RWPE2 (cell line): ENCODE measurements at places on chromosomes 12 and 14.

DNA sequence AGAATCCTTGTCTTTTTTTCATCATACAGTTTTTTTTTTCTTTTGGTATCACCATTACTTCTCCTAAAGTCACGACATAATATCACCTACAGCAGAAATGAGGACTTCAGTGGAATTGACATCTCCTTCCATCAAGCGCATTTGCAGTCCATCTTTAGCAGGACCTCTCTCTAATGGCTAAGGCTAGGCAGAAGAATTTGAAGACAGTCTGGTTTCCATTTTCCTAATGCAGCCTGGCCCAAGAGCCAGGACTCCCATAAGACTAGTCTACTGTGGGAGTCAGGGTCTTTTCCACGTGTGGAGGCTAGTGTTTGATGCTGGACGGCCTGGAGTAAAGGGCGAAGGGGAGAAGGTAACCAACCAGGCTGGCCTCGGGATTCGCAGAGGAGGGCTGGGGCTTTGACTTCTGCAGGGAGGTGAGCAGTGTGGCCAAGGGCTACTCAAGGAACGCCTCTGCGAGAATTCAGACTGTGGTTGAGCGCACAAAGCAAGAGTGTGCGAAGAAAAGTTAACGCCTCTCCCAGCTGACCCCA is 769 bp upstream of the ZNF740 start:
- H3K27me3 ChIP-seq: no peaks in the 10 kb centered on the region
- no peak for DNase-seq
- H3K4me3 ChIP-seq: peak overlapping the region; percentile 50
- H3K36me3 ChIP-seq: peaks cover 34% of the 10 kb centered on the region
- H3K27ac ChIP-seq: peak overlapping the region; percentile 78

- peaks cover 5% of the 10 kb centered on the region for H3K4me1 ChIP-seq
- H3K4me3 ChIP-seq: no peak overlapping the region
- peak overlapping the region; percentile 11 for H3K27ac ChIP-seq
- H3K36me3 ChIP-seq: no peaks in the 10 kb centered on the region
- H3K27me3 ChIP-seq: no peaks in the 10 kb centered on the region
Measured at GRCh38 chr12:105676694-105677093, 346.2 kb downstream of the C12orf75 start.

DNA sequence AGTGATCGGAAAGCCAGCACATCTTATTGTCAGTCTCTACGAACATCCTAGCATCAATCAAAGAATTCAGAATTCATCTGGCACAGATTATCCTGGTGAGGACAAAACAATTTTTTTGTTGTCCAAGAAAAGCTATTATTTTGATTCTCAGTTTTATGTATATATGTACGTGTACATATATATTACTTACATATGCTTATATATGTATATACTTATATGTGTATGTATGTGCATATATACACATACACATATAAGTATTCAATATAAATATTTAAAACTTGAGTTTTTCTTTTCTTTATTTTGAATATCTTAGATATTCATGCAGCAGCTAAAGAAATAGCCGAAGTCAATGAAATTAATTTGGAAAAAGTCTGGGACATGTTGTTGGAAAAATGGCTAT is 77.9 kb downstream of the KNTC1 start:
- no peak for DNase-seq
- no peaks in the 10 kb centered on the region for H3K4me1 ChIP-seq
- H3K27ac ChIP-seq: no peak overlapping the region
- peaks cover 88% of the 10 kb centered on the region for H3K36me3 ChIP-seq

DNA sequence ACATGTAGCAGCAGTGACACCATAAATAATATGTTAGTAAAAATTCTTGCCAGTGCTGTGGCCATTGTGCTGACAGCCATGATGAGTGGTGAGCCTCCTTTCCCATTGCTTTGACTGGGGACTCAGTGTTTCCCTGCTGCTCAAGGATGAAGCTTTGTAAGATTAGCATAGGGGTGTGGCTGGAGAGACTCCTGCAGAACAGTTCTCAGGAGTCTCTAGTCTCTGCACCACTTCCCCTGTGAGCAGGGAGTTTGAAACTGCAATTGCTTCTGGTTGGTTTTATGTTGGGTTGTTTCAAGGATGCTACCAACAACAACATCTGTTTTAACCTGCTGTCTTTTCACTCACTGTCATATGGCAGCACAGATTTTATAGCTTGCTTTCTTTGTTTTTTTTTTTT is 41.4 kb downstream of the ZC3H14 start:
- H3K27me3 ChIP-seq: no peaks in the 10 kb centered on the region
- H3K4me3 ChIP-seq: no peak overlapping the region
- DNase-seq: no peak
- no peak overlapping the region for H3K27ac ChIP-seq
- H3K4me1 ChIP-seq: no peaks in the 10 kb centered on the region

DNA sequence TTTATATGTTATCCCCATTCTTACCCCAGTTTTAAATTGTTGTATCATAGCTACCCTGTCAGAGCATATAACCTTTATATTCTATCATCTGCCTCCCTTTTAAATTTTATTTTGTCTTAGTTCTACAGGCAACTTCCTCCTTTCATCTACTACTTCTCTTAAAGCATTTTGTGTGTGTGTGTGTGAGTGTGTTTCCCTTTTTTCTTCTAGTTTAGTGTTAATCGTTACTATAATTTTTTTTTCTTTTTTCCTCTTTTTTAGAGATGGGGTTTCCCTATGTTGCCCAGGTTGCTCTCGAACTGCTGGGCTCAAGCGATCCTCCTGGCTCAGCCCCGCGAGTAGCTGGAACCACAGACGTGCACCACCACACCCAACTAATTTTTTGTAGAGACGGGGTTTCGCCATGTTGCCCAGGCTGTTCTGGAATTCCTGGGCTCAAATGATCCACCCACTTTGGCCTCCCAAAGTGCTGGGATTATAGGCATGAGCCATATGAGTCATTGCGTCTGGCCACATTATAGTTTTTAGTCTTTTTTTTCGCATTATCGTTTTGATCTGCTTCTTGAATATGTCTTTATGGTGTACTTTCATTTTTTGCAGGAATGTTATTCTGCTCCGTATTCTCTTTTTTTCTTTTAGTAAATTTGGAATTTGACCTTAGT is 33.1 kb upstream of the FBXO34 start:
- no peak for DNase-seq
- H3K27me3 ChIP-seq: no peaks in the 10 kb centered on the region
- H3K4me3 ChIP-seq: no peak overlapping the region

GRCh38 chr14:22314183-22314820 is 274.7 kb downstream of the DAD1 start:
- H3K27me3 ChIP-seq: no peaks in the 10 kb centered on the region
- no peak overlapping the region for H3K4me3 ChIP-seq
- no peaks in the 10 kb centered on the region for H3K36me3 ChIP-seq
- peaks cover 7% of the 10 kb centered on the region for H3K4me1 ChIP-seq

GRCh38 chr14:105499256-105500035 is 8.4 kb downstream of the TEDC1 start:
- no peaks in the 10 kb centered on the region for H3K4me1 ChIP-seq
- no peaks in the 10 kb centered on the region for H3K27me3 ChIP-seq
- no peaks in the 10 kb centered on the region for H3K36me3 ChIP-seq
- no peak for DNase-seq

GRCh38 chr12:13587721-13588390 is 391.3 kb downstream of the EMP1 start:
- no peak for DNase-seq
- H3K27ac ChIP-seq: no peak overlapping the region
- no peaks in the 10 kb centered on the region for H3K36me3 ChIP-seq
- no peak overlapping the region for H3K4me3 ChIP-seq

GRCh38 chr12:100758083-100758482 is 36.5 kb upstream of the ANO4 start:
- no peaks in the 10 kb centered on the region for H3K27me3 ChIP-seq
- H3K4me1 ChIP-seq: peaks cover 12% of the 10 kb centered on the region
- no peak for DNase-seq
- H3K27ac ChIP-seq: no peak overlapping the region
- H3K4me3 ChIP-seq: no peak overlapping the region

GRCh38 chr14:93797071-93797470 is 8.8 kb upstream of the PRIMA1 start:
- no peaks in the 10 kb centered on the region for H3K4me1 ChIP-seq
- H3K4me3 ChIP-seq: no peak overlapping the region
- H3K27ac ChIP-seq: no peak overlapping the region
- H3K36me3 ChIP-seq: no peaks in the 10 kb centered on the region
- DNase-seq: no peak

GRCh38 chr12:85644508-85644907 is 191.7 kb downstream of the RASSF9 start:
- H3K4me3 ChIP-seq: no peak overlapping the region
- no peak for DNase-seq
- H3K36me3 ChIP-seq: no peaks in the 10 kb centered on the region
- H3K27me3 ChIP-seq: no peaks in the 10 kb centered on the region
- no peak overlapping the region for H3K27ac ChIP-seq

GRCh38 chr12:5718073-5718472 is 227.0 kb downstream of the ANO2 start:
- H3K4me1 ChIP-seq: no peaks in the 10 kb centered on the region
- H3K27ac ChIP-seq: no peak overlapping the region
- DNase-seq: no peak
- H3K4me3 ChIP-seq: no peak overlapping the region
- no peaks in the 10 kb centered on the region for H3K36me3 ChIP-seq
- H3K27me3 ChIP-seq: no peaks in the 10 kb centered on the region

GRCh38 chr12:121089813-121090430 is 42.8 kb upstream of the P2RX7 start:
- H3K4me3 ChIP-seq: no peak overlapping the region
- no peaks in the 10 kb centered on the region for H3K36me3 ChIP-seq
- H3K4me1 ChIP-seq: no peaks in the 10 kb centered on the region
- H3K27ac ChIP-seq: no peak overlapping the region
- no peak for DNase-seq
- no peaks in the 10 kb centered on the region for H3K27me3 ChIP-seq

- peaks cover under 1% of the 10 kb centered on the region for H3K4me1 ChIP-seq
- DNase-seq: no peak
- no peak overlapping the region for H3K4me3 ChIP-seq
- no peaks in the 10 kb centered on the region for H3K36me3 ChIP-seq
Measured at GRCh38 chr12:65787056-65787865, 37.0 kb upstream of the HMGA2 start.

GRCh38 chr12:592024-592505 is 71.2 kb downstream of the NINJ2 start:
- no peak overlapping the region for H3K27ac ChIP-seq
- no peak for DNase-seq
- no peak overlapping the region for H3K4me3 ChIP-seq
- no peaks in the 10 kb centered on the region for H3K4me1 ChIP-seq

- H3K36me3 ChIP-seq: peaks cover 34% of the 10 kb centered on the region
- H3K4me1 ChIP-seq: peaks cover 43% of the 10 kb centered on the region
- H3K4me3 ChIP-seq: peak overlapping the region; percentile 80
- DNase-seq: no peak
Measured at GRCh38 chr14:54440476-54440872, 700 bp downstream of the CNIH1 start.

- peaks cover 5% of the 10 kb centered on the region for H3K4me1 ChIP-seq
- no peak overlapping the region for H3K4me3 ChIP-seq
- H3K27me3 ChIP-seq: no peaks in the 10 kb centered on the region
Measured at GRCh38 chr12:46886541-46887041, 60.8 kb upstream of the SLC38A4 start.

DNA sequence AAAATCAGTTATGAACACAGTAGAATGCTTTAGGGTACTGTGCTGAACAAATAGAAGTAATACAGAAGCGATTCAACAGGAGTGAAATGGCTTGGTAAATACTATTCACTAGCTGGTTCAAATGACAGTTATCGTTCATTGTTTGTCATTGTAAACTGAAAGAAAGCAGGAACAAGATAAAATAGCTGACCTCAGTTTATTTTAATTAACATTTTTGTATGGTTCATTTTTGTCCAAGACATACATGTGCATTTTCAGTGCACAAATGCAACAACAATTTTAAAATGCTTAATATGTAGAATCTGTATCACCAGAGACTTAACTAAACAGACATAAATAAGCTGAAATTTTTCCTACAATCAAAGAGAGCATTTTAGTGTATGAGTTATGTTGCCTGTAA is 49.9 kb downstream of the ALX1 start:
- H3K27ac ChIP-seq: no peak overlapping the region
- no peaks in the 10 kb centered on the region for H3K4me1 ChIP-seq
- no peak for DNase-seq

DNA sequence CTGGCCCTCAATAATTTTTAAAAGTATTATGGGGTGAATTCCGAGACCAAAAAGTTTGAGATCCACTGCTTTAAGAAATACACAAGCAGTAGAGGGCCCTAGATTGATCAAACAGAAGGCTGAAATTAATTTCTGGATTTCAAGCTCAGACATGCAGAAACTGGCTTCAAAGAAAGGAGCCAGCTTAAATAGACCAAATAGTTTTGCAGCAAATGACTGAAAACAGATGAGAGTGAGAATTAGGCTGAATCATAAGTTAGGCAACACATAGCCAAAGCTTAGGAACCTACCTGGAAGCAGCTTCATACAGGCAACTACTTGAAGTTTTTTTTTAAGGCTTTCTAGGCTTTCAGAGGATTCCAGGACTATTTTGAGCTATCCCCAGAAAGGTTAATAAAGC is 12.4 kb downstream of the ATF7 start:
- H3K4me3 ChIP-seq: no peak overlapping the region
- DNase-seq: no peak

DNA sequence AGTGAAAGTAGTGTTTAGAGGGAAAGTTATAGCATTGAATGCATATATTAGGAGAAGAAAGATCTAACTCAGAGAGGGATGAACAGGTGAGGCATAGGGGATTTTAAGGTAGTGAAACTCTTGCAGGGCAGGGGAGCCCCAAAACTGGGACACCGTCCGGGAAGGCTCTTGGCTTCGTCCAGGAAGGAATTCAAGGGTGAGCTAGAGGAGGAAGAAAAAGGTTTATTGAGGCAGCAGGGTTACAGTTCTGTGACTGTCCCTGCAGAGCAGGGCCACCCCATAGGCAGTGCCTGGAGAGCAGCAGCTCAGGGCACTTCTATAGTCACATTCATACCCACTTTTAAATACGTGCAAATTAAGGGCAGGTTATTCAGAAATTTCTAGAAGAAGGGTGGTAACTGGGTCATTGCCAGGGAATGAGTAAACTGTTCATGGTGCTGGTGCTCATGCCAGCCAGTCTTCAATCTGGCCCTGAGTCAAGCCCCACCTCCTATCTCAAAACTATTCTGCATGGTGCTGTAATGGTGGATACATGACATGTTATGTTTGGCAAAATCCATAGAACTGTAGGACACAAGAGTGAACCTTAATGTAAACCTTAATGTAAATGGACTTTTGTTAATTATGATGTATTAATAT is 1.2 kb upstream of the OAS1 start:
- no peaks in the 10 kb centered on the region for H3K27me3 ChIP-seq
- H3K36me3 ChIP-seq: no peaks in the 10 kb centered on the region
- H3K4me1 ChIP-seq: peaks cover 27% of the 10 kb centered on the region
- peak overlapping the region; percentile 30 for H3K27ac ChIP-seq

DNA sequence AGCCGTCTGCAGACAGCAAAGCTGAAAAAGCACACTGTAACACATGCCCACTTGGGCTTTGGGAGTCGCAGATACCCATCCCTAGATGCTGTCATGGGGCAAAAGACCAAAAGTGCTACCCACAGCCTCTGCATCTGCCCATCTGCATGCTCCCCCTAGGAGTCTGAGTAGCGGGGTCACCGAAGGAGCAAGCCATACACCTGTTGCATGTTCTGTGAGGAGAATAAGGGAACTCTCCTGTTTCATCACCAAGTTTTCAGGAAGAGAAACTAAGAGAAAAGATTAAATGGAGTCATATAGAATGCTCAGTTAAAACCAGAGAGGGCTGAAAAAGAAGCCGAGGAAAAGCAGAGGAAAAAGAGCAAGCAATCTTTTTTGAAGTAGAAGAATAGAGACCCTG is 13.7 kb upstream of the ST8SIA1 start:
- no peaks in the 10 kb centered on the region for H3K4me1 ChIP-seq
- no peak overlapping the region for H3K4me3 ChIP-seq
- H3K27ac ChIP-seq: no peak overlapping the region
- no peaks in the 10 kb centered on the region for H3K27me3 ChIP-seq
